ENCODE measurements at places on chromosomes 7 and 10. TPM values are rescaled to one million over a fixed set of nuclear protein-coding genes. Genes with fewer than 3 reads are reported as not detected.
A peak's percentile ranks its signal among the peaks of the same experiment; 100 is the strongest.

The CALML5 gene
- polyA plus RNA-seq, result not detected

DNA sequence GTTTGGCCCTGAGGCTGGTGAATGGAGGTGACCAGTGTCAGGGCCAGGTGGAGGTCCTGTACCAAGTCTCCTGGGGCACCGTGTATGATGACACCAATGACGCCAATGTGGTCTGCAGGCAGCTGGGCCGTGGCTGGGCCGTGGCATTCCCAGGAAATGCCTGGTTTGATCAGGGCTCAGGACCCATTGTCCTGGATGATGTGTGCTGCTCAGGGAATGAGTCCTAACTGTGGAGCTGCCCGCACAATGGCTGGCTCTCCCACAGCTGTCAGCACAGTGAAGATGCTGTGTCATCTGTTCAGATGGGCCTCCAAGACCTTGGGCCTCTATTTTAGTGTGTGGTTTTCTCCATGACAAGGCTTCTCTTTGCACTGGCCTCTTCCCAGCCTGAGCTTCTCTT is 64.0 kb downstream of the DMBT1 start:
- no peak for DNase-seq

GRCh38 chr7:14055813-14056212 is 66.3 kb upstream of the ETV1 start:
- no peak for DNase-seq

The LBX1 gene
- not detected for polyA plus RNA-seq

The PCLO gene
- 8.6 TPM for polyA plus RNA-seq

DNA sequence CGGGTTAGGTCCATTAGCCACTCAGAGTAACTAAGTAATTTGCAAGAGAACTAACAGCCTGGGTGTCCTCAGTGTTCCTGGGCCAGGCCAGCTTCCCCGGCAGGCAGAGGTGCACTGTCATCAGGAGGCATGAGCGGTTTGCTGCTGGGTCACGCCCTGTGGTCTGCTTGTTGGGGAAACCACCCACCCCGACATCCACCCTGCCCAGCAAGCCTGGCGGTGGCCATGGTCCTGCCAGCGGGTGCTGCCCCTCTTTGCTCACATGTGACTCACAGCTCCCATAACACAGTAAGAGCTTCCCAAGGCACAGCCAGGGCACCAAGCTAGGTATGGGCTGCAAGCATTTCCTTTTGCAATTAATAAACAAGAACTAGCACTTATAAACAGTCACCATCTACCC is 75.9 kb downstream of the RGS10 start:
- DNase-seq, result no peak

GRCh38 chr7:96045919-96046318 is 273.6 kb downstream of the DYNC1I1 start:
- DNase-seq, result no peak

GRCh38 chr10:72932259-72933015 is 22.2 kb downstream of the PLA2G12B start:
- DNase-seq, result no peak

DNA sequence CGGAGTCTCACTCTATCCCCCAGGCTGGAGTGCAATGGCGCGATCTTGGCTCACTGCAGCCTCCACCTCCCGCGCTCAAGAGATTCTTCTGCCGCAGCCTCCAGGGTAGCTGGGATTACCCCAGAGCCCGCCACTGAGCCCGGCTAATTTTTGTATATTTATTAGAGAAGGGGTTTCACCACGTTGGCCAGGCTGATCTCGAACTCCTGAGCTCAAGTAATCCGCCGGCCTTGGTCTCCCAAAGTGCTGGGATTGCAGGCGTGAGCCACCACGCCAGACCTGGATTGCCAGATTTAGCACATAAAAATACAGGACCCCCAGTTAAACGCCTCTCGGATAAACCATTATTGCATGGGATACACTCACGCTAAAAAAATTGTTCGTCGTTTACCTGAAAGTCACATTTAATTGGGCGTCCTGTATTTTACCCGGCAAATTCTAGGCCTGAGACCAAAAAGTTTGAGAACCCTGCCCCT is 375 bp upstream of the GATAD1 start:
- DNase-seq, result no peak

DNA sequence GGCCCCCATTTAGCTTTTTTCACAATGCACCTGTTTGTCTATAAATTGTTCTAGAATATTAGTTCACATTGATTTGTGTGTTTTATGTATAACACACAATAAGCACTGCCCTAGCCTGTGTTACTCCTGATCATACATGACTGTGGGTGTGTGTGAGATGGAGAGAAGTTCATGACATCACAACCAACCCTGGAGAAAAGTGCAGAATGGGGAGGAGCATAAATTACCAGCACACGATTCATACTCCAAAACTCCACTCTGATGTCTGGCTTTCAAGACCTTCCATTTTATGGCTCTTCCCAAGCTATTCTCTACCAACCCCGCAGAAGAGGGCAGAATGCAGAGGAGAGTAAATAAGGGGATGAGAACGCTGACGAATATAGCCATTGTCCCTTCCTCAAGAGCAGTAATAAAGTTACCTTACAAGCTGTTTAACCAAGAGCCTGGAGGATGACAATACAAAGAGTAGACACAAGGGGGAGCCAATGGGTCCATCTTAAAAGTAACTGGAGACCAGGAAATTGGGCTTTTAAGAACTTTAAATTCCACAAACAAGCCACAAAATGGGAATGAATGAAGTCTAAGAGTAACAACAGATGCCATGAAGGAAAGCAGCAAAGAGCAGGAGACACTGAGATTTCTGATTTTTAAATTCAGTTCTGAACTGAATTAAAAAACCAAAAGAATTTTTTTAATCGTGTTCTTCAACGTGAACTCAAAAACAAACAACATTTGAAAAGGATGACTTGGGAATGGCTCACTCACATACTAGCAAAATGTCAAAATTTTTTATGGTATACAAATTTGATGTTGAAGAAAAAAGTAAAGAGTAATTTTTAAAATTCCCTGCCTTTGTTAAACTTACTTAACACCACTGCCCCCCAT is 159.6 kb downstream of the PARD3 start:
- peak; percentile 60 for DNase-seq

DNA sequence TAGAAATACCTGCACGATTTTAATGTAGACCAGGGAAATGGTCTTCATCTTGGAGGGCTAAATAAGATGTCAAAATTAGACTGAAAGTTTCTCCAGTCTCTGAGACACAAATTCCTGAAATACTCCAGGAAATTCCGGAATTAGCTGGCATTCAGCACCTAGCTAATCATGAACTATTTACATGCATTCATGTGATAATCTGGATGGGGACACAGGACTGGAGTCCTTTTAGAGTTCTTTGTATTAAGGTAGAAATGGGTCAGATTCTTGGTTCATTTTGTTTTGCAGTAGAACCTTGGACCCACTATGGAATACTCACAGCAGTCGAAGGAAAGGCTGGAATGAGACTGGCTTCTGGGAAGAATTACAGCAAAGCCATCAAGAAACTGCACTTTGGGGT is 65.3 kb upstream of the MDFIC start:
- peak; percentile 4 for DNase-seq

The MSS51 gene
- 5.0 TPM for polyA plus RNA-seq

The SLC39A12 gene
- not detected for polyA plus RNA-seq

GRCh38 chr10:69644658-69645295 is 14.7 kb downstream of the FAM241B start:
- no peak for DNase-seq

GRCh38 chr10:30422981-30423654 is 10.9 kb upstream of the MAP3K8 start:
- DNase-seq, result no peak

The ZCCHC24 gene
- 21.4 TPM for polyA plus RNA-seq

- DNase-seq, result no peak
These were observed 21.0 kb upstream of the C10orf71 start for GRCh38 chr10:49277973-49278372.

The PNLIPRP3 gene
- not detected for polyA plus RNA-seq

GRCh38 chr7:33336820-33337219 is 207.5 kb downstream of the BBS9 start:
- DNase-seq, result no peak

GRCh38 chr7:5359344-5359743 is 64.3 kb downstream of the TNRC18 start:
- no peak for DNase-seq

- DNase-seq, result no peak
These were observed 54.6 kb downstream of the MYO3A start for GRCh38 chr10:25988583-25988982.

DNA sequence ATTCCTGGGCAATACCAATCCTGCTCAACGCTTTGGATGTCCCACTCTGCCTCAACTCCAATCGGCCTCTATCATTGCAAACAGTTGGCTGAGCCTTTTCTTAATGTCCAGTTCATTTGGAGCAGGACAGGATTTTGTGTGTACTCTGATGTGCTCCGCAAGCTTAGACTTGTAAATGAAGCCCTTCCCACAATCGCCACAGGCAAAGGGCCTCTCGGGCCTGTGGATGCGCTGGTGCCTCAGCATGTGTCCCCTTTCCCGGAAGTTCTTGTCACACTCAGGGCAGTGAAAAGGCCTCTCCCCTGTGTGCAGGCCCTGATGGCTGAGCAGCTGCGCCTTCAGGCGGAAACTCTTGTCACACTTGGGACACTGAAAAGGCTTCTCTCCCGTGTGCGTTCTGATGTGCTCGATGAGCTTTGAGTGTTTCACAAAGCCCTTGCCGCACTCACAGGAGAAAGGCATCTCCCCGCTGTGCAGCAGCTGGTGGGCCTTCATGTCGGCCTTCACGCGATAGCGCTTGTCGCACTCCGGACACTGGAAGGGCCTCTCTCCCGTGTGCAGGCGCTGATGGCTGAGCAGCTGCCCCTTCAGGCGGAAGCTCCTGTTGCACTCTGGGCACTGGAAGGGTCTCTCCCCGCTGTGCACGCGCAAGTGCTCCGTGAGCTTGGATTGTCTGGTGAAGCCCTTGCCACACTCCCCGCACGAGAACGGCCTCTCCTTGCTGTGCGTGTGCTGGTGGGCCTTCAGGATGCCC is 20.0 kb downstream of the ZNF786 start:
- DNase-seq, result no peak

The TYW1B gene
- 3.4 TPM for polyA plus RNA-seq

GRCh38 chr7:96578606-96579005 is 131.0 kb downstream of the SEM1 start:
- no peak for DNase-seq

DNA sequence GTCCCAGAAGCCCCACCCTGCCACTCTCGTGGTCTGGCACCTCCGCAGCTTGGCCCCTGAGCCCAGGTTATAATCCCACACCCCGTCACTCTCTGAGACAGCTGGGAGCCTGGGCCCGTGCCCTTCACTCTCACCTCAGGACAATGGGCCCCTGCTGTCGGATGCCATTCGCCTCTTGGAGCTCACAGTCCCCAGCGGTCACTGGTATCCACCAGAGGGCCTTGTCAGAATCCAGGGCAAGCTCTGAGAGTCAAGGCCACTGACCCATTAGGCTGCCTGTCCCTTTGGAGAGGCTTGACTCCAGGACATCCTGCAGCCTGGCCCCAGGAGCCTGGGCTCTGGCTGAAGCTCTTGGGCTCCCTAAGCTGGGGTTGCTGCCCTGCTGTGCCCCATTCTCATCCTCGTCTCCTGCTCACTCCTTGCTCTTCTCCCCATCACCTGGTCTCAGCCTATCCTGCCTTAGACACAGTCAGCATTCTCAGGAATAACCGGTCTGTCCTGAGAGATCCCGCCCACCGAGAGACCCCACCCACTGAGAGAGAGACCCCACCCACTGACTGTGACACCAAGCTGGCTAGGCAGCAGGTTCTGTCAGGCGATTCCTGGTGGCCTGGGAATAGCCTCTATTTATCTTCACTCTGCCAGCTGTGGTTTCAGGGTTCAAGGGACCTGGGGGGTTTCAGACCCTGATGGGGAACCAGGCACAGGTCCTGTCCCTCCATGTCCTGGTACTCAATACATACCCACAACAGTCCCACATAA is 27.7 kb downstream of the CPXM2 start:
- DNase-seq, result no peak

The INTS1 gene
- polyA plus RNA-seq, result 55.4 TPM

The PLXDC2 gene
- 34.6 TPM for polyA plus RNA-seq

The SLC18A3 gene
- not detected for polyA plus RNA-seq

GRCh38 chr10:44369854-44370253 is 15.0 kb downstream of the CXCL12 start:
- no peak for DNase-seq

- DNase-seq, result no peak
These were observed 402.9 kb upstream of the GALNT17 start for GRCh38 chr7:70728872-70729552.

- DNase-seq, result no peak
These were observed 125.0 kb downstream of the FOXP2 start for GRCh38 chr7:114539575-114539974.

DNA sequence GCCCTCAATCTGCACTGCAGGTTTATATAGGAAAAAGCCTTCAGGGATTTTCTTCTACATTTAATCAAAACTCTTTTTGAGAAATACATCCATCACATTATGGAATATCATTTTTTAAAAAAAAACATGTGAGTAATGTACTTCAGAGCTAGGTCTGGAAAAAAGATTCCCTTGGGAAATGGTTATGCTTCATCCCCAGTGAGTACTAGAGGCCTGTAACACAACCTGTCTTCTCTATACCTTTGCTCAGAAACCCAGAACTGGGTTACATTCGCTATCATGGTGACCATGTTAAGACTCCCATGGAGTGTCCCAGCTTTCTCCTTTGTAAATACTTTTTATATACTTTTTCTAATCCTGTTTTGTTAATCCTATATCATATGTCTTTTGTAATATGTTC is 186.9 kb downstream of the LRRTM3 start:
- DNase-seq, result no peak

- no peak for DNase-seq
These were observed 290.9 kb downstream of the SUGCT start for GRCh38 chr7:40425696-40426095.

DNA sequence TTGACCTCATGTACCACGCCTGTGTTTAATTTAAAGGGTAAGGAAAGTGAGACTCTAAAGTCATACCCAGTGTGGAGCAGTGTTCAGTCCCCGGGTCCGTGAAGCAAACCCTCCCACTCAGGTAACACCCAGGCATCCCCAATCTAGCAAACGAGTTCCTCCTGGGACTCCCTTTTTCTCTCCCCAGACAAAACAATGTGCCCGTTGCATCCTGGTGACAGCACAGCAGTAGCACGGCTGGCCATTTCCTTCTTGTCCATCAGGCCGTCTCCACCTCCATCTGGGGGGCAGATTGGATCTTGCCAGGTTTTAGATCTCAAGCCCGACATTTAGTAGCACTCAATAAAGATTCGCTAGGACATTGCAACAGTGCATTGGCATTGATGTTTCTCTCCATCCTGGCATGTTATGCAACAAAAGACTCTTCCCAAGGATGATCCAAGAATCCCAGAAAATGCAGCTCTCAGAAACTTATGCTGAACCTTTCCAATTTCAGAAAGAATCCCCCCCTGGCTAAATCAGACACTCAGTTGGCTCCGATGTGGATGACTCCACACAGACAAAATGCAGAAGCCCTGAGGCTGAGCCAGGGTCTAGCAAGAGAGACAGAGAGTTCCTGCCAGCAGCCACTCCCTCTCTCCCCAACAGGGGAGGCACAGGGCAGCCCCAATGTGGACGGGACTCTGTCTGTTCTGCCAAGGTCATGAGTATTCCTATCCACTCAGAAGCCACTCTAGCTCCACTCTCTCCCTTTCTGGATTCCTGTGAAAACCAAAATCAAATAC is 274.5 kb upstream of the MGMT start:
- DNase-seq, result no peak

All from left renal pelvis (tissue), 4 donors.